Keratinocyte (primary cell): ENCODE measurements at places on chromosomes 1 and 21. TPM values are rescaled to one million over a fixed set of nuclear protein-coding genes. Genes with fewer than 3 reads are reported as not detected.
A peak's percentile ranks its signal among the peaks of the same experiment; 100 is the strongest.

The SH2D2A gene
- 1.9 to 4.5 TPM (median 2.5 TPM) in 3 replicates for polyA plus RNA-seq

The TRIM62 gene
- polyA plus RNA-seq, result 2.0 to 4.7 TPM (median 2.2 TPM) in 3 replicates

The NFYC gene
- polyA plus RNA-seq, result 32.4 to 48.5 TPM (median 35.4 TPM) in 3 replicates

The CRYZ gene
- polyA plus RNA-seq, result 149 to 213 TPM (median 151 TPM) in 3 replicates

- no peak overlapping the region for H3K27ac ChIP-seq
- H3K4me3 ChIP-seq, result no peak overlapping the region
- DNase-seq, result no peak
- no peaks in the 10 kb centered on the region for H3K4me1 ChIP-seq
Measured at GRCh38 chr1:30545365-30545764, 178.0 kb downstream of the MATN1 start.

- peaks cover 36% of the 10 kb centered on the region for H3K36me3 ChIP-seq
- H3K27ac ChIP-seq, result no peak overlapping the region
- no peak for DNase-seq
- no peak overlapping the region for H3K4me3 ChIP-seq
- H3K27me3 ChIP-seq, result no peaks in the 10 kb centered on the region
- H3K4me1 ChIP-seq, result no peaks in the 10 kb centered on the region
Measured at GRCh38 chr21:36369064-36369685, 16.0 kb upstream of the CHAF1B start.

DNA sequence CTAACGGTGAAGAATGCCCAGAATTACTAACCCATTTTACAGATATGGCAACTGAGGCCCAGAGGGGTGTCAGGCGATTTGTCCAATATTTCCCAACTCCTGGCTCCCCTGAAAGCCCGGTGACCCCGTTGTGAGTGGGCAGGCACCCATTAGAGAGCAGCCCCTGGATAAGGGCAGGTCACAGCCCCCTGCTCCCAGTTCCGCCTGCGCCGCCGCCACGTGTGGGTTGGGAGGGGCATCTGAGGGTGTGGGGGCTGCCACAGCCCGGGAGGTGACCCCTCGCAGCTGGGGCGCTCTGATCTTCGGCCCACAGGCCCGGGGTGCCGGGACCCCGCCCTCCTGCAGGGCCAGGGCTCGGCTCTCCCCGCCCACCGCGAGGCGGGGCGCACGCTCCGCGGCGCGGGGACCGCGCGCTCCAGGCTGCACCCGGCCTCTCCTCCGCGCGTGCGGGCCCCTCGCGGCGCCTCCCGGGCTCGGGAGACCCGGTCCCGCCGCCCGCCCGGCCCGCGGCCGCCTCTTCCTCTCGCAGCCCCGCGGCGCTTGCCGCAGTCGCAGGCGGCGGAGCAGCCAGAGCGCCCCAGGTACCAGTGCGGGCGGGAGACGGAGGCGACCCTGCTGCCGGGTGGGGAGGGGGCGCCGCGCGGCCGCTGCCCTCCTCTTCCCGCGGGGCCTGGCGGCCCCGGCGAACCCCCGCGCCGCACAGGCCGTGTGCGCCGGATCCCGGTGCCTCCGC is at the start of gene HTR6:
Gene HTR6, plus strand, starts transcription at position 423 of the 733 bp plus-strand sequence. CDS start 879 bp downstream, outside the sequence.
- H3K4me1 ChIP-seq, result peaks cover 9% of the 10 kb centered on the region
- H3K27ac ChIP-seq, result no peak within 1 kb of the TSS
- H3K4me3 ChIP-seq, result no peak within 1 kb of the TSS
- DNase-seq, result no peak

- H3K36me3 ChIP-seq, result no peaks in the 10 kb centered on the region
- H3K4me1 ChIP-seq, result no peaks in the 10 kb centered on the region
- H3K4me3 ChIP-seq, result no peak overlapping the region
- no peaks in the 10 kb centered on the region for H3K27me3 ChIP-seq
Measured at GRCh38 chr1:117537291-117537920, 68.4 kb upstream of the TENT5C start.

- peak overlapping the region; percentile 51 for H3K27ac ChIP-seq
- no peak overlapping the region for H3K4me3 ChIP-seq
- peak; percentile 4 for DNase-seq
- H3K36me3 ChIP-seq, result no peaks in the 10 kb centered on the region
- peaks cover 5% of the 10 kb centered on the region for H3K4me1 ChIP-seq
- H3K27me3 ChIP-seq, result no peaks in the 10 kb centered on the region
Measured at GRCh38 chr1:192133350-192133926, 24.8 kb upstream of the RGS18 start.

- peaks cover 14% of the 10 kb centered on the region for H3K4me1 ChIP-seq
- H3K27ac ChIP-seq, result no peak overlapping the region
- no peak for DNase-seq
- H3K4me3 ChIP-seq, result no peak overlapping the region
- no peaks in the 10 kb centered on the region for H3K36me3 ChIP-seq
Measured at GRCh38 chr1:235946571-235946981, 79.9 kb upstream of the LYST start.

DNA sequence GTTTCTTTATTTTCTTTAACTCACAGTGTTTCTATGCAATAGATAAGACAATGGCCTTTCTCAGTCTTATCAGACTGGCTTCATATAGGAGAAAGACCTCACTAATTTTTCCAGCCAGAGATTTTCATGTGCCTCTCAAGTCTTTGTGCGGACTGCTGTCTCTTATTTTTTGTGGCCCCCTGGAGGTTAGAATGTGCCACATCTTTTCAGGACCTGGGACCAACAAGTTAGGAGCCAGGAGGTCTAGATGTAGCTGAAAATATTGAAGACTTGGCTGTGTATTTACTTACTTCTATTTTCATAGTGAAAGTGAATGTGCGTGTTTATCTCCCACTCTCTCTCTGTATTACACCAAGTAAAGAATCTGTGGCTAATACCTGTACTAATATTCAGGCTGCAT is 42.1 kb upstream of the CFHR3 start:
- no peaks in the 10 kb centered on the region for H3K4me1 ChIP-seq
- no peaks in the 10 kb centered on the region for H3K36me3 ChIP-seq
- no peak for DNase-seq

DNA sequence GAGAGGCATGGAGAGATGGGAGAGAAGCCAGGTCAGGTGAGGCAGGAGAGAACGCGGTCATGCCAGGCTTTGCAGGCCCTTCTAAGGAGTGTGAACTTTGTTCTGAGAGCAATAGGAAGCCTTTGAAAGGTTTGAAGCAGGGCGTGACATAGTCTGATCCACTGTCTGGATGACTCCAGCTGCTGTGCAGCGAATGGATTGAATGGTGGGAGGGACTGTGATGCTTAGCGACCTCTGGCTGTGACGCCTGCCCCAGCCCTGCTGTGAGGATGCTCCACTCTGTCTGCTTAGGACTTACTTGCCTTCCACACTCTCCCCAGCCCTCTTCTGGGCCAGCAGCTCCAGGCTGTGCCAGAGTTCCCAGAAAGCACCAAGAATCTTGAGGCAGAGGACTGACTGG is 41.8 kb upstream of the POU3F1 start:
- DNase-seq, result no peak
- no peak overlapping the region for H3K27ac ChIP-seq

DNA sequence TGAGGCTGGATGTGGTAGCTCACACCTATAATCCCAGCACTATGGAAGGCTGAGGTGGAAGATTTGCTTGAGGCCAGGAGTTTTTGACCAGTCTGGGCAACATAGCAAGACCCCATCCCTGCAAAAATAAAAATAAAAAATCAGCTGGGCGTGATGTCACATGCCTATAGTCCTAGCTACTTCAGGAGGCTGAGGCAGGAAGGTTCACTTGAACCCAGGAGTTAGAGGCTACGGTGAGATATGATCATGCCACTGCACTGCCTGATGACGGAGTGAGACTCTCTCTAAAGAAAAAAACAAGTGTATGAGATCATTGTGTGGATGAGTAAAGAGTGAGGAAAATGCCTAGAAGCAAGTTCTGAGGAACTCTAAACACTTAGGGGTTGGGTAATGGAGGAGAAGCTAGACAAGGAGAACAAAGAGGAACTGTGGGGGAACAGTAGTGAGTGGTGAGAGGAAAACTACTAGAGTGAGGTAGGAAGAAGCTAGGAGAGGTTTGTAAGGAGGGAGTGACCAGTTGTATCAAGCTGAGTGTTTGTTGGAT is 17.0 kb downstream of the CLIC4 start:
- peaks cover 19% of the 10 kb centered on the region for H3K4me1 ChIP-seq
- no peaks in the 10 kb centered on the region for H3K27me3 ChIP-seq
- H3K36me3 ChIP-seq, result no peaks in the 10 kb centered on the region
- DNase-seq, result no peak

GRCh38 chr1:241533326-241534115 is 1.3 kb downstream of the KMO start:
- peaks cover 9% of the 10 kb centered on the region for H3K4me1 ChIP-seq
- H3K27ac ChIP-seq, result no peak overlapping the region
- no peaks in the 10 kb centered on the region for H3K36me3 ChIP-seq
- no peak for DNase-seq
- no peak overlapping the region for H3K4me3 ChIP-seq

- H3K27ac ChIP-seq, result no peak overlapping the region
- no peaks in the 10 kb centered on the region for H3K27me3 ChIP-seq
- no peak for DNase-seq
- H3K4me3 ChIP-seq, result no peak overlapping the region
- no peaks in the 10 kb centered on the region for H3K4me1 ChIP-seq
Measured at GRCh38 chr1:198717510-198717909, 78.7 kb downstream of the PTPRC start.
